CD8-positive, alpha-beta memory T cell (primary cell): ENCODE measurements at places on chromosomes 16 and 17. TPM values are rescaled to one million over a fixed set of nuclear protein-coding genes. Genes with fewer than 3 reads are reported as not detected.
A peak's percentile ranks its signal among the peaks of the same experiment; 100 is the strongest.

- H3K4me3 ChIP-seq, result no peak overlapping the region
- peaks cover 12% of the 10 kb centered on the region for H3K27me3 ChIP-seq
- no peak for DNase-seq
- H3K27ac ChIP-seq, result no peak overlapping the region
These were observed 251.6 kb downstream of the C16orf95 start for GRCh38 chr16:87065446-87066132.

DNA sequence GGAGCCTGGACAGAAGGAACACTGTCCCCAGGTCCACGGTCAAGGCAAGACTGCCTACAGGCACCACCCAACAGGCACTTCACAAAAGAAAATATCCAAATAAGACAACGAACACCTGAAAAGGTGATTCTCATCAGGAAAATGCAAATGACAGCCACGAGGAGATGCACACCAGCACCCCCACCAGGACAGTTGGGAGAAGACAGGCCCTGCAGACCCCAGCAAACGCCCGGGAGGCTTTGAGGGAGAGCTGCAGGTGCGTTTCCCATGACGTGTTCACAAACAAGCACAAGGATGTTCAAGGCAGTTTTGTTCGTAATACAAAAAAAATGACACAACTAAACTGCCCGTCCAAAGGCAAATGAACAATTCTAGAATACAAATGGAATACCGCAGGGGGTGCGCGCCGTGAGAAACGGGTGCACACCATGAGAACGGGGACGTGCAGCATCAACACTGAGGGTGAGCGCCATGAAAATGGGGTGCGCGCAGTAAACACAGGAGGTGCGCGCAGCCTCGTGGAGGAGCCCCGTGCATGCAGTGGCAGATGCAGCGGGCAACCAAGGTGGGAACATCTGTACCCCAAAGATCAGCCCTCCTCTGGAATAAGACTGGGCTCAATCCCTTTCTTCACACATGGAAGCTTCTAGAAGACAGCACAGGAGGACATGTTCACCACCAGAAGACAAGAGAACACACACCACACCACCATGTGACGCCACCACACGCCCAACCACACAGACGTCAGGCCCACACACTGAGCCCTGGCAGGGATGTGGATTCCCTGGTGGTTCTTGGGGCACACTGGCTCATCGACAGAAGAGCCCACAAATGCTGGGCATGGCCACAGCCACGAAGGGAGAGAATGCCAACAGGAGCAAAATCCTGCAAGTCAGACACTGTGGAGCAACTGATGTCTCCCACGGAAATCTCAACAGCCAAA, 91.2 kb downstream of the ZNF778 start:
- peak; percentile 59 for DNase-seq
- H3K4me3 ChIP-seq, result no peak overlapping the region
- peaks cover 56% of the 10 kb centered on the region for H3K4me1 ChIP-seq
- no peak overlapping the region for H3K27ac ChIP-seq

DNA sequence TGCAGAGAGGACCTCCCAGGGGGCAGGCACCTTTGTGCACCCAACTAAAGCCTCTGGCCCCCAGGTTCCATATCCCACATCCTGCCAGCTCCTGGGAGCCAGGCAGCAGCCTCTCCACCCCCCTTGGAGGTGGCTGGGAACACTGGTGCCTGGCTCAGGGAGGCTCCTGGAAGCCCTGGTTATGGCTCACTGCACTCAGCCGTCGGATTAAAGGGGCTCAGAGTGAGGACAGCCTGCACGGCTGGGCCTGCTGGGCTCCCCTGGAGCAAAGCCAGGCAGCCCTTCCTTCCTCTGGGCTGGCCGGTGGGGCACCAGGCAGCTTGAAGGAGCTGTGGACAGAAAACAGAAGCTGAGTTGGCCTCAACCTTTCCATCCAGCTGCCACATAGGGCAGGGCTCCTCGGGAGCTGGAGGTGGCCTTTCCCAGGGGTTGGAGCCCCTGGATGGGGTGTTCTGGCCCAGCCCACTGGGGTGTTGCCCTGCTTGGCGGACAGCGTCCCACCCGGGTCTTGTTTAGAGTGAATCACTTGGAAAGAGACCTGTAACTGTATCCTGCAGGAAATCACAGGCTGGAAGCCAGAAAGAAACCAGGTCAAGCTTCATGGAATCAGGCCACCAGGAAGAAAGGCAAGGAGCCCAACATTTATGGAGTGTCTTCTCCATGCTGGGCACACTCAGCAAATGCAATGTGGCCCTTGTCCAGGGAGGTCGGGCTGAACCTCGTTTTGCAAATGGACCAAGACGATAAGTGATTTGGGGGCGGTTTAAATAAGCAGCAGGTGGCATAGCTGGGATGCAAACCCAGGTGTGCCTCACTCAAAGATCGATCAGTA, 253.3 kb downstream of the SOX9 start:
- no peaks in the 10 kb centered on the region for H3K27me3 ChIP-seq
- no peaks in the 10 kb centered on the region for H3K4me1 ChIP-seq
- no peak for DNase-seq

DNA sequence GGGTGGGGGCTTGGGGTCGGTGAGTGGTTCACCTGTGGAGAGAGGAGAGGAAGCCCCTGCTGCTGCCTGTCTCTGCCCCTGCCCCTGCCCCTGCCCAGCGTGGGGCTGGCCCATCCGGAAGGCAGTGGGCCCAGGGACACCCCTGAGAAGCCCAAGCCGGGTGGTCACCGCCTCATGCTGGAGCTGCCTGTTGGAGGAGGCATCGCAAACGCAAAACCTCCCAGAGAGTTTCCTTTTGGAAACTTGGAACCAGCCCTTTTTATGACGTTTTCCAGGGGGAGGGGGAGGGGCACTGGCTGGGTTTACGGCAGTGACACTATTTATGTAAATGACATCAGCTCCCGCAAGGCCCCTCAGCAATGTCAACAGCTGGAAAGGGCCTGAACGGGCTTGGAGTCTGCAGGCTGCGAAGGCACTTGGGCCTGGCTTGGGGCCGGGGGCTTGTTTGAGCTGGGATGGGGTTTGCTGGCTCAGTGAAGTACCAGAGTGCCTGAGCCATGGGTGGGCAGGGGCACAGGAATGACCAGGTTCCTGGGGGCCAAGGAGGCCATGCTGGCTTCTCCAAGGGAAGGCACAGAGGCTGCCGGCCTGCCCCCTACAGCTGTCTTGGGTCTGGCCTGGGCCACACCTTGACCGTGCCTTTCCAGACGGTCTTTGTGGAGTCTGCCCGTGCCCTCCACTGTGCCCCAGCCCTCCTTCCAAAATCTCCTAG, 219.5 kb downstream of the NTN1 start:
- no peak for DNase-seq
- H3K27me3 ChIP-seq, result no peaks in the 10 kb centered on the region
- no peaks in the 10 kb centered on the region for H3K36me3 ChIP-seq
- peaks cover 13% of the 10 kb centered on the region for H3K4me1 ChIP-seq
- no peak overlapping the region for H3K27ac ChIP-seq
- peak overlapping the region; percentile 26 for H3K4me3 ChIP-seq

GRCh38 chr17:40718930-40719329, 15.4 kb upstream of the KRT24 start:
- H3K4me3 ChIP-seq, result no peak overlapping the region
- no peak overlapping the region for H3K27ac ChIP-seq

DNA sequence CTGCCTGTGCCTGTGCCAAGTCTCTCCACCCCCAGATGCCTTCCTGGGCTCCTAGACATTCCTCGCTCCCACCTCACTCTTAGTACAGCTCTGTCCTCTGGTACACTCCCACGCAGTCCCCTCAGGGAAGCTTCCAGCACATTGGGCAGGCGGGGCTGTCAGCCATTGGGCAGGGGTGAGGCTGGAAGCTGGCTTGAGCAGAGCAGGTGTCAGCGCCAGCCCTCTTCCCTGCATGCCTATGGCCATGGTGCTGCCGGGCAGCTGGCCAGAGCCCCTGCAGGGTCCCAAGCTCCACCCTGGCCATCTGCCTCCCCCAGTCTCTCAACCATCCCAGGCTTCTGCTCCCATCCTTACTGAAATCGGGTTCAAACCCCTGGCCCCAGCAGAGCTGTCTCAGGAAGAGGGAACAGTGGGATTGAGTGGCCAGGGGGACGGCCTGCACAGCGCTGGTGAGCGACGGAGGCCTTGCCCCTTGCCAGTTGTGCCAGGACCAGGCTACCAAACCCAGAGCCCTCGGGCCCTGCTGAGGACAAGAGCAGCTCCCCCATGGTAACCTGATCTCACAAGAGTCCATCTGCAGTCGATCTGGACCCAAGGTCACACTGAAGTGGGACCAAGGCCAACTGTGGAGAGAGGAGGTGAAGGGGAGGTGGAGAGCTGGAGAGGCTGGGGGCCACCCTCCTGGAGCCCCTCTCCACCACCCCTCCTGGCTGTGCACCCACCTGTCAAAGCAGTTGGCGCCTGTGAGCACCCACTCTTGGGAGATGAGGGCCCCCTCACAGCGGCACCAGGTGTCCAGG, 2.4 kb upstream of the B9D1 start:
- H3K4me3 ChIP-seq, result no peak overlapping the region
- H3K27ac ChIP-seq, result no peak overlapping the region
- no peaks in the 10 kb centered on the region for H3K36me3 ChIP-seq
- H3K4me1 ChIP-seq, result peaks cover 18% of the 10 kb centered on the region

- H3K27me3 ChIP-seq, result no peaks in the 10 kb centered on the region
- peaks cover 9% of the 10 kb centered on the region for H3K4me1 ChIP-seq
- H3K27ac ChIP-seq, result no peak overlapping the region
- no peak overlapping the region for H3K4me3 ChIP-seq
These were observed 1.8 kb upstream of the C16orf95 start for GRCh38 chr16:87319011-87319410.

- DNase-seq, result no peak
- no peaks in the 10 kb centered on the region for H3K36me3 ChIP-seq
- peaks cover 15% of the 10 kb centered on the region for H3K4me1 ChIP-seq
- no peaks in the 10 kb centered on the region for H3K27me3 ChIP-seq
- H3K4me3 ChIP-seq, result no peak overlapping the region
- H3K27ac ChIP-seq, result no peak overlapping the region
These were observed 42.6 kb upstream of the SKAP1 start for GRCh38 chr17:48472411-48473281.

GRCh38 chr17:17421346-17422216, 55.2 kb upstream of the MED9 start:
- H3K4me1 ChIP-seq, result peaks cover 6% of the 10 kb centered on the region
- DNase-seq, result no peak
- H3K27ac ChIP-seq, result no peak overlapping the region
- no peaks in the 10 kb centered on the region for H3K36me3 ChIP-seq
- H3K27me3 ChIP-seq, result no peaks in the 10 kb centered on the region

DNA sequence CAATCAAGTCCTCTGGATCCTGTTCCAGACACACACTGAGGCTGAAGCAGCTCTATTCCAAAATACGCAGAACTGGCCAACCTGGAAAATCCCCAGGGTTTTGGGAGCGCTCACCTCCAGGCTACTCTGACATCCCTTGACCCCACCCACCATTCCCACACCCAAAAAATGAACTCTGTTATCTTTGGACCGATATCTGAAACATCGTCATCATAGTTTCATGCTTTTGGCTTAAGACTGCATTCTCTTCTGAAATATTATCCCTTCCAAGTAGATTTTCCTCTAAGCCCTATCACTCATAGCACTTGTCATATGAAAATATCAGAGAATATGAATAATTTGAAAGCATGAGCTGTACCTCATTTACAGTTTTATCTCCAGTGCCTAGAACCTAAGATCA, 34.7 kb downstream of the VAT1L start:
- no peaks in the 10 kb centered on the region for H3K4me1 ChIP-seq
- no peaks in the 10 kb centered on the region for H3K27me3 ChIP-seq
- DNase-seq, result no peak
- no peaks in the 10 kb centered on the region for H3K36me3 ChIP-seq
- H3K4me3 ChIP-seq, result no peak overlapping the region

DNA sequence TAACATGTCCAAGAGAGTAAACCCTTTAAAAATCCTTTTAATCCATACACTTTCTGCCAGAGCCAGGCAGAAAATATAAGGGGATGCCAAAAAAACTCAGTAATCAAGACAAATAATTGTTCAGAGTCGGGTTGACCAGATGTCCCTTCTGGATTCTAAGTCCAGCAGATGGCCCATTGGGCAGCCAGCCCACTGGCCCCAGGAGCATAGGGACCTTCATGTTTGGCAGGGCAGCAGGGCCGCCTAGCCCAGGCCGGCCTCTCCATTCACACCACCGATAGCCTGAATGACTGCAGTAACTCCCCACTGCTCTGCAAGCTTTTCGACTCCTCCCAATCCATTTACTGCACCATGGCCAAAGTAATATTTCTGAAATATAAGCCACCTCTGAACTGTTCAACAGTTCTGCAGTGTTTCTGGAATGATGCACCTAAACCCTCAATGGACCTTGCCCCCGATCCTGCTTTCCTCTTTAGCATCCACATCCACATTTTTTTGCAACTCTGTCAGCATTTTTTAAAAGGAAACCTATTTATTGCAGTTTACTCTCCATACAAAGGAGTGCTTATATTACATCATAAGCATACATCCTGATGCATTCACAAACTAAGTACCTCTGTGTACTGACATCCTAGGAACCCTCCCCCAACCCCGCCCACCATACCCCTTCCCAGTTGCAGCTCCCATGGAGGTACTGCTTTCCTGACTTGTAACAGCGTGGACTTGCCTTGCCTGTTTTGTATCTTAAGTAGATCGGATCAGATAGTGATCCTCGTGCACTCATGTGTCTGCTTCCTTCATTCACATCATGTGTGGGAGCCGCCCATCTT, 46.4 kb downstream of the LDHD start:
- no peak overlapping the region for H3K4me3 ChIP-seq
- H3K27me3 ChIP-seq, result no peaks in the 10 kb centered on the region

GRCh38 chr17:82876602-82877379, 37.0 kb upstream of the ZNF750 start:
- no peaks in the 10 kb centered on the region for H3K36me3 ChIP-seq
- H3K27me3 ChIP-seq, result no peaks in the 10 kb centered on the region
- H3K27ac ChIP-seq, result no peak overlapping the region
- H3K4me1 ChIP-seq, result peaks cover 11% of the 10 kb centered on the region
- no peak overlapping the region for H3K4me3 ChIP-seq
- DNase-seq, result no peak

GRCh38 chr17:3771140-3771539, 29.8 kb downstream of the ITGAE start:
- no peak for DNase-seq
- H3K27me3 ChIP-seq, result no peaks in the 10 kb centered on the region
- peaks cover 46% of the 10 kb centered on the region for H3K4me1 ChIP-seq
- no peak overlapping the region for H3K4me3 ChIP-seq
- H3K27ac ChIP-seq, result no peak overlapping the region
- H3K36me3 ChIP-seq, result no peaks in the 10 kb centered on the region

The WDR59 gene
- total RNA-seq, result 56.5 TPM

The OR1F1 gene
- not detected for total RNA-seq

The EMP2 gene
- total RNA-seq, result not detected

The CCL4 gene
- total RNA-seq, result 1,794 TPM

The HAP1 gene
- 0.18 TPM for total RNA-seq
